ENCODE measurements at places on chromosomes 1 and 21.

DNA sequence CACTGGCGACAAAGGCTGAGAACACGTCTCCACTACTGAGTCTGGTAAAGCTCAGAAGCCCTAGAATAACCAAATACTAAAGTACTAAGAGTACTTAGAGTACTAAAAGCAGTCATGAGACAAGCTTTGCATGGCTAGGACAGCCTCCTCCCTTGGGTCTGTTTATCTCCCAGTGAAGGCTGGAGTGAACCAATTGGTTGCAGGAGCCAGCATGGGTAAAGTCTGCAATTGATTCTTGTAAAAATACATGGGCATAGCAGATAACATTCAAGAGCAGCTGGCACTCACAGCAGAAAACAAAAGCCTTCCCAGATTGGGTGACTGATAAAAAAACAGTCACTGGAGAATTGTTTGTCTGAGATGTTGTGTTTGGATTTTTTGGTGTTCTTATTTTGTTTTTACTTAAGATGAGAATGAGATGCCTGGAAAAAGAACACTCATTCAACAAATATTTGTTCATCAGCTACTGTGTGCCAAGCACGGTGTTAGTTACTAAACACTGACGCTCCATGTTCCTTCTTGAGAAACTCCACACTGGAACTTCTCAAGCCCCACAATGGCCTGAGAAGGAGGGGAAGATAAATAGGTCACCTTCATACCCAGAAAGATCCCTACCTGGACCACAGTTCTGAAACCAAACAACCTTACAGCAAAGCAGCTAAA lies 3.7 kb downstream of the IRF6 start:
- DNase-seq, result no peak
- H3K4me3 ChIP-seq, result peak overlapping the region; percentile 82
- peaks cover 15% of the 10 kb centered on the region for H3K4me1 ChIP-seq
- H3K27ac ChIP-seq, result peak overlapping the region; percentile 99

- peak overlapping the region; percentile 83 for H3K4me3 ChIP-seq
- no peaks in the 10 kb centered on the region for H3K4me1 ChIP-seq
- H3K27ac ChIP-seq, result peak overlapping the region; percentile 54
- DNase-seq, result no peak
- no peaks in the 10 kb centered on the region for H3K27me3 ChIP-seq
Observed at GRCh38 chr1:220882061-220882891, 3.0 kb downstream of the HLX start.

- H3K36me3 ChIP-seq, result no peaks in the 10 kb centered on the region
- no peak for DNase-seq
- no peaks in the 10 kb centered on the region for H3K4me1 ChIP-seq
- no peak overlapping the region for H3K4me3 ChIP-seq
- H3K27ac ChIP-seq, result no peak overlapping the region
- no peaks in the 10 kb centered on the region for H3K27me3 ChIP-seq
Observed at GRCh38 chr1:181208083-181208482, 119.6 kb downstream of the IER5 start.

- no peak for DNase-seq
- peak overlapping the region; percentile 28 for H3K4me3 ChIP-seq
Observed at GRCh38 chr1:63073309-63074306, 248.8 kb upstream of the FOXD3 start.

DNA sequence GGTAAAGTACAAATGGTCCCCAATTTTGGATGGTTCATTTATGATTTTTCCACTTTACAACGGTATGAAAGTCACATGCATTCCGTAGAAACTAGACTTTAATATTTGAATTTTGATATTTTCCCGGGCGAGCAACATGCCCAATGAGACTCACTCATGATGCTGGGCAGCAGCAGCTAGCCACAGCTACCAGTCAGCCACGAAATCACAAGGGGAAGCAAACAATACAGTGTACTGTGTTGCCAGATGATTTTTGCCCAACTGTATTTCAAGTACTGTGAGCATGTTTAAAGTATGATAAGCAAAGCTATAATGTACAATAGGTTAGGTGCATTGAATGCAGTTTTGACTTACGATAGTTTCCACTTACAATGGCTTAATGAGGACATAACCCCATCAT lies 266.8 kb downstream of the VAV3 start:
- DNase-seq, result no peak
- H3K27ac ChIP-seq, result no peak overlapping the region
- H3K27me3 ChIP-seq, result no peaks in the 10 kb centered on the region
- no peaks in the 10 kb centered on the region for H3K36me3 ChIP-seq

DNA sequence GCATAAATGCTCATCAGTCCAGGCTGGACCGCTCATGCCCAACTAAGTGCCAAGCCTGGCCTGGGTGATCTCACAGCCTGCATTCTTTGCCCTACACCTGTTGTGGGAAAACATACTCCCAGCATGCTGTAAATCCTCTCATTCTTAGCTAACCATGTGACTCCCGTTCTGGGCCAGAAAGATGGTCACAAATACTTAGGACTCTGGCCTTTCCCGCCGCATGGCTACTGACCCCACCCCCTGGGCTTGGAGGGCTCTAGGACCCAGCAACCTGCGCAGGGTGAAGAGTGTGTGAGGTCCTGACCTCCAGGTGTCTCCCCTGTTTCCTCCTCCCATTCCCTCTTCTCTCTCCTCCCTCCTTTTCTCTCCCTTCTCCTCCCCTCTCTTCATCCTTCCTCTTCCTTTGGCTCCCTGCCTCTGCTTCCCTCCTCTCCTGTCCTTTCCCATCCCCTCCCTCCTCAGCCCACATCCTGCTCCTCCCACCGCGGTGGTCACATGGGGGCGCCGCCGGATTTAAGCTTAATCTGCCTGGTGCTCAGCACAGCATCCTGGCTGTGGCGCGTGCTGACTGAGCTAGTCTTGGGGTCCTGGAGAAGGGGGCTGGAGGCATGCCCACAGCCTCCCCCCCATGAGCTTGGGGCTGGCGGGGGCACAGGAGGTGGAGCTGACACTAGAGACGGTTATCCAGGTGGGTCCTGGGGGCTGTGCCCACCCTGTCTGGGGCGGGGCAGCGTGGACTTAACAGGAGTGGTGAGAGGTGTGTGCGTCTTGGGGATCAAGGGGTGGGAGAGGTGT lies at the start of gene CROCC:
Gene CROCC, plus strand, starts transcription at position 541 of the 795 bp plus-strand sequence. Its CDS starts 88 bp downstream, at position 629.
- H3K36me3 ChIP-seq, result no peaks in the 10 kb centered on the region
- no peak for DNase-seq
- no peaks in the 10 kb centered on the region for H3K27me3 ChIP-seq
- H3K4me3 ChIP-seq, result peak within 1 kb of the TSS; percentile 20
- peaks cover 14% of the 10 kb centered on the region for H3K4me1 ChIP-seq

DNA sequence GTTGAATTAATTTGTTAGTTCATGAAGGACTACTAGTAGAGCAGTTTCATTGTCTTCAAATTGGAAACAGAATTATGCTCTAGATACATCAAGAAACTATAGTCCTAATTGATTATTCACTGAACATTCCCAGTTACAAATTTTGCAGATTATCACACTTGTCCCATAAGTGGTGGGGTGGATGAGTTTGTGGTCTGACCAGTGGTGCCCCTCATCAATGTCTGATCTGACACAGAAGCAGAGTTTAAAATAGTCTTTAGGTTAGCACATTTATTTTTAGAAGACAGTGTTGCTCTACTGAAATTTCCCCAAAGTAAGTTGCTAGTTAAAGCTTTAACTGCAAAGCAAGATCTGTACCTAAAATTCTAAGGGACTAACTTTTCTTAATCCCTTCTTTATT lies 42.9 kb downstream of the INKA2 start:
- no peaks in the 10 kb centered on the region for H3K36me3 ChIP-seq
- H3K27me3 ChIP-seq, result no peaks in the 10 kb centered on the region
- H3K4me1 ChIP-seq, result no peaks in the 10 kb centered on the region
- no peak overlapping the region for H3K4me3 ChIP-seq
- no peak for DNase-seq

DNA sequence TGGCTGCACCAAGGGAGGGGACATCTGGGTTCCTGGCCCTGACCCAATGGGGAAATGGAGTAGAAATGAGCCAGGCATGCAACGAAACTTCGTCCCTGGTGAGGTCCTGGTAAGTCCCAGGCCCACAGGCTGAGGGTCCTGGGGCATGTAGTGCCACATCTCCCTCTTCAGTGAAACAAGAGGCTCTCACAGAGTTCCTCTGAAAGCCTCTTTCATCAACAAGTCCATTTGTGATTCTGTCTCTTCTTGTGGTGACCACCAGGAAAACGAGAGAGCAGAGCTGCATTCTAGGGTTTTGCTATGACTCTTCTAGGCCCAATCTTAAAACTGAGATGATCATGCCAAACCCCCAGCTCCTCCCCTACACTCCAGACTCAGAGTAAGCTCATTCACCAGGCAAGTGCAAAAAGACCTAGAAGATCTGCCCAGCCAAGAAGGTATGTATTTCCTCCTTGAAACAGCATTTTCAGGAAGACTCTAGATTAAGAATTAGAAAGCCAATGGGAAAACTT lies 24.3 kb upstream of the RNF220 start:
- H3K27me3 ChIP-seq, result no peaks in the 10 kb centered on the region
- DNase-seq, result no peak
- H3K4me3 ChIP-seq, result no peak overlapping the region
- no peak overlapping the region for H3K27ac ChIP-seq
- no peaks in the 10 kb centered on the region for H3K4me1 ChIP-seq

GRCh38 chr1:5729636-5730145 lies 262.5 kb downstream of the NPHP4 start:
- H3K36me3 ChIP-seq, result no peaks in the 10 kb centered on the region
- H3K27ac ChIP-seq, result no peak overlapping the region
- no peak overlapping the region for H3K4me3 ChIP-seq
- DNase-seq, result no peak

DNA sequence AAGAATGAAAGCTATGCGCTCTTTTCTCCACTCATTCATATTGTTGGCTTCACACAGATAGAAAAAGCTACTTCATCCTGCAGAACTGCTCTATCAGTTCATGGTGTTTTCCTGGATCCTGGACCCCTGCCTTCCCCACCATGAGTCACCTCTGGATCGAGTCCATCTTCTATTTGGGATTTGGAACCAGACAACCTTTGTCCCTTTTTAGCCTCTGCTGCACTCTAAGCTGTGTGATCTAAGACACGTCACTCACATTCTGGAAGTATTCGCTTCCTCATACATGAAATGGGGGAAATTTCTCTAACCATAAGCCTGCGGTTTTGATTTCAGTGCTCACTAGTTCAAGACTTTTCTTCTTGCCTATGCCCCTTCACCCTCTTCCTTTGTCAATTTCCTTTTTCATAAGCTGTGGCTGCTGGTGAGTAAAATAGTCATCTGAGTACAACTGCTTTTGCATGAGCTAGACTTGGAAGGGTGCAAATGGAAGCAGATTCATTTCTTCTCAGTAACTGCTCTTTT lies 14.1 kb upstream of the DEGS1 start:
- no peaks in the 10 kb centered on the region for H3K4me1 ChIP-seq
- H3K27me3 ChIP-seq, result no peaks in the 10 kb centered on the region
- no peak for DNase-seq
- no peaks in the 10 kb centered on the region for H3K36me3 ChIP-seq
- H3K4me3 ChIP-seq, result no peak overlapping the region

DNA sequence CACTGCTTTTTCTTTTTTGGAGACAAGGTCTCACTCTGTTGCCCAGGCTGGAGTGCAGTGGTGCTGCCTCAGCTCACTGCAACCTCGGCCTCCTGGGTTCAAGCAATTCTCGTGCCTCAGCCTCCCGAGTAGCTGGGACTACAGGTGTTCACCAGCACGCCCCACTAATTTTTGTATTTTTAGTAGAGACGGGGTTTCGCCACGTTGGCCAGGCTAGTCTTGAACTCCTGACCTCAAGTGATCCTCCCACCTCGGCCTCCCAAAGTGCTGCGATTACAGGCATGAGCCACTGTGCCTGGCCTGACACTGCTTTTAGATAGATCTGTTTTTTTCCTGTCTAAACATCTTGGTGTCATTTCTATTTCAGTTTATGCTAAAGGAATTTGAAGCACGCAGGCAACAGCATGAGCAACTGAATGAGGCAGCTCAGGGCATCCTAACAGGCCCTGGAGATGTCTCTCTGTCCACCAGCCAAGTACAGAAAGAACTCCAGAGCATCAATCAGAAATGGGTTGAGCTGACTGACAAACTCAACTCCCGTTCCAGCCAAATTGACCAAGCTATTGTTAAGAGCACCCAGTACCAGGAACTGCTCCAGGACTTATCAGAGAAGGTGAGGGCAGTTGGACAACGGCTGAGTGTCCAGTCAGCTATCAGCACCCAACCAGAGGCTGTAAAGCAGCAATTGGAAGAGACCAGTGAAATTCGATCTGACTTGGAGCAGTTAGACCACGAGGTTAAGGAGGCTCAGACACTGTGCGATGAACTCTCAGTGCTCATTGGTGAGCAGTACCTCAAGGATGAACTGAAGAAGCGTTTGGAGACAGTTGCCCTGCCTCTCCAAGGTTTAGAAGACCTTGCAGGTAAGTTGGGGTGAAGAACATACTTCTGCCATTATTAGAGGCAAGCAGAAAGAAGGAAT lies 106.1 kb upstream of the BMP8A start:
- H3K27me3 ChIP-seq, result no peaks in the 10 kb centered on the region
- H3K27ac ChIP-seq, result no peak overlapping the region
- no peaks in the 10 kb centered on the region for H3K36me3 ChIP-seq

DNA sequence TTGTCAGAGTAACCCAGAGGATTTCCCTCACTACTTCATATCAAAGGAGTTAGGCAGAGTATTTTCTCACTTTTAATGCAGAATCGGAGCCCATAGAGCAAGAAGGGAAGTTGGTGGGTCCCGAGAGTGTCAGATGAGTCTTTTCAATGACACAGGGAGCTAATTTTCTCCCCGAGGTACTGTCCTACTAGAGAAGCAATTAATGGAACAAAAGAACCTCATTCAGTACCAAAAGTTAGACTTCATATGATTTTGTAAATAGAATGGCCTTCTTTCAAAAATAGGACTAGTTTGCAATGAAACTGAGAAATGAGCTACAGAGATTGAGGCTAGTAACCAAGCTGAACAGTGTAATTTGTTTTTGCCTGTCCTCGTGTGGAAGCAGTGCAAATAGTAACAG lies 3.9 kb downstream of the NCAM2 start:
- no peaks in the 10 kb centered on the region for H3K36me3 ChIP-seq
- H3K4me3 ChIP-seq, result no peak overlapping the region
- H3K27ac ChIP-seq, result no peak overlapping the region
